Lung (tissue), 17 donors: ENCODE measurements at places on chromosomes 3 and 15. TPM values are rescaled to one million over a fixed set of nuclear protein-coding genes. Genes with fewer than 3 reads are reported as not detected.

- no peak for DNase-seq
These were observed 226.1 kb upstream of the BHLHE40 start for GRCh38 chr3:4753073-4753691.

Gene SLC51B
- 0.85 TPM for total RNA-seq

Gene ISL2
- not detected for total RNA-seq

Gene THAP10
- 3.0 TPM for total RNA-seq

DNA sequence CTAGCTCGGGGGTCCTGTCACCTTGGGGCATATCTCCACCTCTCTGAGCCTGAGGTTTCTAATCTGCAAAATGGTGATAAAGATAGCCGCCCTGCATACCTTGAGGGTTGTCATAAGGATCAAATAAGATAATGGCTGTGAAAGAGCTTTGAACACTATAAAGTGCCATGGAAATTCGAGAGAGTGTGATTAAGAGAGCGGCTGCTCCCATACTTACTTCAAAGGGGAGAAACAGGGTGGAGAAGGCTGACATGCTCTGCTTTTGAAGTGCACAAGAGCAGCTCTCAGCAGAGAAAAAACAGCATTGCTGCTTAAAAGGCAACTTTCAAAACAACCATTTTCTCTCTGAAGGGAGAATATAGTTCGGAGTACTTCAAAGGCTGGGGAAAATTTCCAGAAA, 529.2 kb downstream of the EPHB1 start:
- DNase-seq: no peak

Gene PLA2G4D
- total RNA-seq: 0.15 TPM

DNA sequence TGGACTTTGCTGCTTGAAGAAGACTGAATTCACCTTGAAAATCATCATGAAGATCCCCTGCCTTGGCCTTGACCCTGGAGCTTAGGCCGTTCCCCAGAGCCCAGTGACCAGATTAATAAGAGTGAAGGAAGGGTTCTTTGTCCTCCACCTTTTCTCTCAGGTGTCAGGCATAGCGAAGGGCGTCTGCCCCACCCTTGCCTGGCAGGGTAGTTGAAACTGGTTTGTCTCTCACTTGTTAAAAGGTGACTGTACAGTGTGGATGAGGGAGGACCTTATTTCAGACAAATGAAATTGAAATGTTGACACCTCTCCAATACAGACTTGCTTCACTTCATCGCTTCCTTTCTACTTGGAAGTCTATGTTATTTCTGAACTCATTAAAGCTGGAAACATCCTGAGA, 223.7 kb upstream of the BHLHE40 start:
- no peak for DNase-seq
